ENCODE measurements at places on chromosomes 5 and 9.
A peak's percentile ranks its signal among the peaks of the same experiment; 100 is the strongest.

DNA sequence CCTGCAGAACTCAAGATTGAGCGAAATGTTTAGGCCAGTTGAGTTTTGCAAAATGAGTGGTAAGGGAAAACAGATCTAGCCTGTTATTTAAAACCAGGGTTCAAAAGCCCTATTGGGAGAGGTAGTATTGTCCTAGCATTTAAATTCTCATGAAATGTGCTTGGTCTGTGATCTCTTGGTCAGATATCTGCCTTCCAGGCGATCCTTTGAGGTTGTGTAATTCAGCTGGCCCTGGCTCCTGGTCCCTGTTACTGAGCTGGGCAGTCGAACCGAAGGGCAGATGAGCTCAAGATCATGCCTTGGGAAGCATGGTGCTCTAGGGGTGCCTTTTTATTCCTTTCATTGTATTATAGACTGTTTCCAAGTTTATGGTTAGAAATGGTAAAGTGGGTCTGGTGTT lies 14.4 kb downstream of the SAP30L start:
- no peak for DNase-seq

DNA sequence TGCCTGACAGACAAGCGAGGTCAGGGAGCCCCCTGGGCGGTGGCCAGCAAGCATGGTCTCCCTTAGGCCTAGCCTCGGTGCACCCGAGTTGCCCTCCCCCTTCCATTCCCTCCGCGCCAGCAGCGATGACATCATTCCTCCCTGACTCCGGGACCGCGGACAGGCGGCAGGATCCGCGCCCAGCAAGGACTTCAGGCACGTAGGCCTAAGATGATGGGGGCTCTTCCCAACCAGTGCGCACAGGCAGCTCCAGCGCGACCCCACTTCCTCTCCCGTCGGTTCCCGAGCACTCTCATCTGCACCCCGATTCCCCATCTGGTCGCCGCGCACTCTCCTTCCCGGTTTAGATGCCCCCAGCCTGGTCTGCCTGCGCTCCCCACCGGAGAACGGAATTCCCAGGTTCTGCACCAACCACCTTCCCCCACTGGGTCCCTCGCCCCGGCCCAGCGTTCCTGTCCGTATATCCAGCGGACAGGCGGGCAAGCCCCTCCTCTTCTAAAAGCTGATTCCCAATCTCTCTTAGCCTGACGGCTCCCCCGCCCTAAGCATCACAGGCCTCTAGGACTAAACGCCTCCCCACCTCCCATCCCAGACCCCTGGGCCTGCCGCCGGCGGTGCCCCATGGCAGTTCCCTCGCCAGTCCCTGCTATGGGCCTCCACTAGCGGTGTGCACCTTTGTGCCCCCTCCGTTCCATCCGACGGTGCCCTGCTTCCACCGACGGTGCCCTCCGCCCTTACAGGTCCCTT lies 931 bp downstream of the FAM219A start:
- DNase-seq = no peak

DNA sequence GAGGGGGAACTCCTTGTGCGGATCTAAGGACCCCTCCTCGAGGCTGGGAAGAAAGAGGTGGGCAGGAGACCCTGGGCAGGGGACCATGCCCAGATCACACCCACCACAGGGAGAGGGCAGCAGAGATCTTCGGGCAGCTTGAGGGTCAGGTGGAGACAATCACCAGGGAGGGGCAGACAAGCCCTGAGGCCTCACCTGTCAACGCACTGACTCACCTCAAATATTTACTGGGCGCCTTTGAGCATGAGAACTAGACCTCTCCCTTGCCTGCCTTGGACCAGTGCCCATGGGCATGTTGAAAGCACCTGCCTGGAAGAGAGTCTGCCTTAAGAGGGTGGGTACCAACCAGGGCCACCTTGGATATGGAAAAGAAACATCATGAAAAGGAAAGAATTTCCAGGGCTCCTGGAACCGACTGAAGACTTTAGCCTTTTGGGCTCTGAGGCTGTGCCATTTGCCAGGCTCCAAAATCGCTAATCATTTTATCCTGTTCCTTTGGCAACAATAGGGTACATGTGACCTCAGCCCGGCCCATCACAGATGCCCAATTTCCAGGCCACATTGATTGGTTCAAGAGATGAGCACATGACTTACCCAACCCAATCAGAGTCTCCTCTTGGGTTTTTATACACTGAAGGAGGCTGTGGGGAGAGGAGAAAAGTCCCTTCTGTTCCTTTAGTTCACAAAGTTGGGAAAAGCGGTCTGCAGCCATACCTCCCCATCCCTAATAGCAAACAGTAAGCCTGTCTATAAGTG lies 10.4 kb upstream of the SPINK4 start:
- DNase-seq = no peak

- no peak for DNase-seq
Observed at GRCh38 chr9:125701351-125701750, 5.7 kb downstream of the MAPKAP1 start.

- DNase-seq = no peak
Observed at GRCh38 chr9:4293293-4293941, 6.5 kb downstream of the GLIS3 start.

GRCh38 chr5:40480392-40480791 lies 199.3 kb upstream of the PTGER4 start:
- DNase-seq = no peak

DNA sequence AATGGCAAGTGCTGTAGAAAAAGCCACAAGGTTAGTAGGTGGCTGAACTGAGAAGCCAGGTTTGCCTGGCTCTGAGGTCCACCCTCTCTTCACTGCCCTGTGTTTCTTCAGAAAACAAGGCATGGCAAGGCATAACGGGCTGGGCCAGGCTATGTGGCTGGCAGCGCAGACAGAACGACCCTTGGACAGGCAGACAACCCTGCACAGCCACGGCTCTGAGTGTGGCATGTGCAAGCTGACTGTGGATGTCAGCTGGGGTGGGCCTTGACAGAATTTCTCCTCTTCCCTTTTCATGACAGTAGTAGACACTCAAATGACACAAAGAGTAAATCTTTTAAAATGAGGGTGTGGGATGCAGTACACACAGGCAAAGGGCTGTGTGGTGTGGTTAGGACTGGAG lies 81.7 kb downstream of the MACROH2A1 start:
- no peak for DNase-seq

- no peak for DNase-seq
Observed at GRCh38 chr9:127417131-127418036, 6.8 kb upstream of the ZNF79 start.

GRCh38 chr5:17182981-17183380 lies 34.5 kb upstream of the BASP1 start:
- no peak for DNase-seq

DNA sequence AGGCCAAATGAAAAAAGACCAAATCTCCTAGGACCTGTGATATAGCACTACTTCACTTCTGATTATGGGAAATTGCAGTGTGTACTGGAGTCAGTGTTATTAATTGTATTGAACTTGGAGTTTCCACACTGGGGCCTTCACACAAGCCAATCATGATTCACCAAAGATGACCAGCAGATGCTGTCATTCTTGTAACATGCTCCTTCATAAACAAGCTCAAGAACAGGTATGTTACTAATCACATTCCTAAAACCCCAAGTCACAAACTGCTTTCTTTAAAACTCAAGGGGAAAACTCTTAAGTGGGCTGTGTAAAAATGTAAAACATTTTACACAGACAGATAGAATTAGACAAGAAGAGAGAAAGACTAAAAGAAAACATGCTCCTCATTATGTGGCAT lies 5.6 kb downstream of the KLHL3 start:
- DNase-seq = no peak

- DNase-seq = no peak
Observed at GRCh38 chr9:120740132-120740531, 25.9 kb upstream of the MEGF9 start.

DNA sequence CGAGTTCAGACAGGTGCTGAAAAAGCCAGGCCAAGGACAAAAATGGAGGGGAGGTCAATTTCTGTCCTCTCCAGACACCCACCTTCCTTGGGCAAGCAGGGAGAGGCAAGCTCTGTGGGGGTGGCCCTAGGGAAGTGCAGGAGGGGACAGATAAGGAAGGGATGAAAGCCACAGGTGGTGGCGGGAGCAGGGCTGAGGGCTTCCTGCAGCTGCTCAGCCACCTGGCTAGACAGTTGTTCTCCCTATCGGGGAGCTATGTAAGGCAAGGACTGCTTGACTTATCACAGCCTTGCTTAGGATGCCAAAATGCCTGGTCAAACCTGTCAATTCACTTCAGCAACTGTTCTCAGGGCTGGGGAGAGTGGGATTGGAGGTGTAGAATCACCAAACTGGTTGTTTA lies 266.1 kb downstream of the ZSWIM6 start:
- no peak for DNase-seq

- no peak for DNase-seq
Observed at GRCh38 chr5:151660616-151661495, 25.9 kb downstream of the SPARC start.

GRCh38 chr5:59621477-59621876 lies 272.0 kb downstream of the PDE4D start:
- no peak for DNase-seq

DNA sequence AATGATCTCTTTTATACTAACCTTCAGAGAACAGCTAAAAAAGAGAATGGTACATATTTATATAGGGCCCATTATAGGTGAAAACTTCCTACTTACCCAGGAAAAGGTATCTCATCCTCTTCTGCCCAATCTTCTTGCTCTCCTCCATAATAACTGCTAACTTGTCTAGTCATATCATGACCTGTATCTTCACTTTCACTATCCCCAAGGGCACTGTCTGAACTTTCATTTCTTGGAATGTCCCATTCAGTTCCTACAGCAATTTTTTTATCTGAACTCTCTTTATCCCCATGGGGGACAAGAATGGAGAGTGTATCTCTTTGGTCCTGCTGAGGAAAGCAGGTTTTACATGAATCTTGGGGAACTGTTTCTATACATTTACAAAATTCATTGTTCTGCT lies 36.4 kb upstream of the RAPGEF6 start:
- DNase-seq = no peak

DNA sequence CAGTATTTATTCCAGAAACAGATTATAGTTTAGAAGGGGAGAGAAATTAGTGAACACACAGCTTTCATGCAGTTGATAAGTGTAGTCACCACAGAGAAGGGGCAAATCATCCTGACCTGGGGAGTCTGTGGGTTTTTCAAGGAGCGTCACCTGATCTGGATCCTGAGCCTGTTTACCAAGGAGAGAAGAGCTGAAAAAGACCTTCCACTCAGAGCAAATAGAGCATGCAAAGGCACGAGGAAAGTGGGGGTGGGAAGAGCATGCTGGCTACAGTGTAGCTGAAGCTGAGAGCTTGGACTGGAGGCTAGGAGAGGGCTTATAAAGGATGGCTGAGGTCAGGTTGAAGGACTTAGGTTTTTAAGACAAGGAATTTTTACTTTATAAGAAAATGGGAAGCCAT lies 30.4 kb downstream of the ACO1 start:
- DNase-seq = no peak

- no peak for DNase-seq
Observed at GRCh38 chr5:43469671-43470391, 13.8 kb downstream of the TMEM267 start.

DNA sequence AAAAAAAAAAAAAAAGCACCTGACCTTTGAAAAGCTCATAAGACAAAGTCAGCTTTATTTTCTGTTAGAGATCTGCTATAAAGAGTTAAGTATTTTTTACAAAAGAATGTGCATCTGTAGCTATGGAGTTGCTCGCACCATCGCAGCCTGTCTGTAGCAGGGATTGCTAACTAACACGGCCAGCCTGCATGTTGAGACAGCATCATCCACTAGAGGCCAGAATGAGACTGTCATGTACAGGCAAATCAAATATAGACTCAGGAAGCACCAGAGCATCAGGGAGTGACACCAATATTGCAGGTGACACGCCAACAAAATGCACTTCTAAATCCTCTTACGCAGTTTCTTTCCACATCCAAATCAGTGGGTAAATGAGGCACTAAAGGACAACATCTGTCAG lies 136.3 kb upstream of the RASEF start:
- peak; percentile 45 for DNase-seq

GRCh38 chr5:9316041-9316440 lies 229.8 kb downstream of the SEMA5A start:
- no peak for DNase-seq

GRCh38 chr9:96177005-96177718 lies 124.8 kb downstream of the HSD17B3 start:
- DNase-seq = no peak

DNA sequence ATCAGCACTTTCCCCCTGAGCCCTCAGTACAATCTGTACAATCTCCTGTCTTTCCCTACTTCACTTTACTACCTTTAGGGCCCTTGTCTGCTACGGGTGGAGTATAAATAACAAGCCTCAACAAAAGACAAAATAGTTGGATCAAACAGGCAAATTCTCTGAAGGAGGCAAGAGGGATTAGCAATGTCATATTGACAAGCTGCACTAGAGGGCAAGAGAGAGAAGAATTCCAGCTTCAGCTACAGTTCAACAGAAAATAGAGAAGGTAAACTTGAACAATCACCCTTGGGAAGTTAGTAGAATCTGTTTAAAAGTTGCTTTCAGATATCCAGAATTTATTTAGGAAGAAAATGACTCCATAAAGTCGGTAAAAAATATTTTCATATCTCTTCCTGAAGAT lies 68.4 kb upstream of the IZUMO3 start:
- peak; percentile 12 for DNase-seq

GRCh38 chr5:111704452-111705085 lies 52.4 kb downstream of the NREP start:
- DNase-seq = peak; percentile 15

- peak; percentile 32 for DNase-seq
Observed at GRCh38 chr5:175743676-175744210, 85.9 kb downstream of the HRH2 start.

DNA sequence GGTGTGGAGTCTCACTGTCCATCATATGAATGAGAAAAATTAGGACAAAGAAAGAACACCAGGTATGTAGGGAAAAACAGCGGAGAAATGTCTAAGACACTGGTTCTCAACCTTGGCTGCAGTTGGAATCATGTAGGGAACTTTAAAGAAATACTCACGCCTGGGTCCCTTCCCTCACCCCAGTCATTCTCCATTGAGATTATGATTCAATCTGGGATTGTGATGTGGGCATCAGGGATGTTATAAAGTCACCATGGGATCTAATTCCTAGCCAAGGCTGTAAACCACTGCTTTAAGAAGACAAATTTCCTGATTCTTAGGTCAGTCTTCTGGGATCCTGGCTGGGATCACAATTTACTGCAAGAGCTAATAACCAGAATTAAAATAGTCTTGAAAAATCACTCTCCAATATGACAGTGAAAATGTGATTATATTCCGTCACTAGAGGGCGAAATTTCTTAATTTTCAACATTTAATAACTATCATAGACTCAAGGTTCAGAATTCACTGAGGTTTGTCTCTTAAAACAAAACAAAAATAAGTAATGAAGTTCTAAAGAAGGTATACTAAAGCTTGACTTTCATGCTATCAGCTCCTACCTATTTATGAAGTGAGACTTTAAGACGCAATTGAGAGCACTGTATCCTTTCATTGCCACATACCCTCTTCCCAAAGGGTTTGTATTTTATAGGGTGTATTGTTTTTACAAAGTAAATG lies 60.5 kb downstream of the GLDC start:
- DNase-seq = peak; percentile 26

DNA sequence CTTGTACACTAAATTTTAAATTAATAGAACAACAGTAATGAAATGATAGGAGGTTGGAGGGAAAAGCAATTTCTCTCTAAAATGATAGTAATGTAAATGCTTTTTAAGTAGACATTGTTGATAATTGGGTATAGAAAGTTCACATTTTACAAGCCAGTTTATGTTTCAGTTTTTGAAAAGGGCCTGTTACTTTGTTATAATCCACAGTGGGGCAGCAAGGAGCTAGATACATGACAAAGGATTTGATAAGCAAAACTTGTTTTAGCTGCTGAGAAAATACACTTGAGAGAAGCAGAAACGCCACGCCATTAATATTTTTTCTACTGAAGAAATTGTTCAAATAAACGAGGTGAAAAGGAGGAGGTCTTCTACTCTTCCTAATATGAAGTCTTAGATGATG lies 30.2 kb downstream of the SREK1 start:
- peak; percentile 65 for DNase-seq

Measured in Kasumi-1 (cell line).